ENCODE measurements at places on chromosomes 4 and X.

- DNase-seq, result no peak
Measured at GRCh38 chrX:1248331-1249061, 20.1 kb upstream of the CSF2RA start.

- DNase-seq, result no peak
Measured at GRCh38 chr4:93700571-93700970, 128.0 kb upstream of the ATOH1 start.

DNA sequence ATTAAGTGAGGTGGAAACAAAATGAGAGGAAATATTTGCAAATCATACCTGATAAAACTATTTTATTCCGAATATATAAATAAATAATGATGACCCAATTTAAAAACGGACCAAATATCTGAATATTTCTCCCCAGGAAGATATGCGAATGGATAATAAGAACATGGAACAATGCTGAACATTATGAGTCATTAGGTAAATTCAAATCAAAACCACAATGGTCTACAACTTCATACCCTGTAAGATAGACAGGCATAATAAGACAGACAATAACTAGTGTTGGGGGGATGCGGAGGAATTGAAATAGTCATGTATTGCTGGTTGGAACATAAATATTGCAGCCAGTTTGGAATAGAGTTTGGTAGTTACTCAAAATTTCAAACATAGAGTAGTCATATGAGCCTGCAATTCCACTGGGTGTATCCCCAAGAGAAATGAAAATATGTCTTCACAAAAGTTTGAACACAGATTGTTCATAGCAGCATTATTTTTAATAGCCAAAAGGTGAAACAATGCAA is 47.6 kb upstream of the DRP2 start:
- DNase-seq, result no peak

DNA sequence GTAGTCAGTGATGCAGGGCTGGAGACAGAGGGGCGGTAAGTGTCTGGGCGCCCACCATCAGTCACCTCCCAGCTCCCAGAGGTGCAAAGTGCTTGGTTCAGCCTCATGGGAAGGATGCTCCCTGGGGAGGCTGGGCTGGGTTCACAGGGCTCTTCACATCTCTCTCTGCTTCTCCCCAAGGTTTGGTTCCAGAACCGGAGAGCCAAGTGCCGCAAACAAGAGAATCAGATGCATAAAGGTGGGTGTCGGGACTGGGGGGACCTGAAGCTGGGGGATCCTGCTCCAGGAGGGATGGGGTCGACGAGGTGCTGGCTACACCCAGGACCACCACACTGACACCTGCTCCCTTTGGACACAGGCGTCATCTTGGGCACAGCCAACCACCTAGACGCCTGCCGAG is 10.1 kb downstream of the SHOX start:
- DNase-seq, result no peak

GRCh38 chrX:80667967-80668366 is 141.7 kb downstream of the BRWD3 start:
- no peak for DNase-seq

- no peak for DNase-seq
Measured at GRCh38 chr4:10346023-10346422, 111.2 kb downstream of the ZNF518B start.

- DNase-seq, result no peak
Measured at GRCh38 chrX:67587946-67588624, 44.3 kb downstream of the AR start.

- DNase-seq, result no peak
Measured at GRCh38 chr4:125123570-125124109, 191.1 kb upstream of the FAT4 start.

- no peak for DNase-seq
Measured at GRCh38 chr4:75101906-75102786, 169.2 kb downstream of the PARM1 start.

DNA sequence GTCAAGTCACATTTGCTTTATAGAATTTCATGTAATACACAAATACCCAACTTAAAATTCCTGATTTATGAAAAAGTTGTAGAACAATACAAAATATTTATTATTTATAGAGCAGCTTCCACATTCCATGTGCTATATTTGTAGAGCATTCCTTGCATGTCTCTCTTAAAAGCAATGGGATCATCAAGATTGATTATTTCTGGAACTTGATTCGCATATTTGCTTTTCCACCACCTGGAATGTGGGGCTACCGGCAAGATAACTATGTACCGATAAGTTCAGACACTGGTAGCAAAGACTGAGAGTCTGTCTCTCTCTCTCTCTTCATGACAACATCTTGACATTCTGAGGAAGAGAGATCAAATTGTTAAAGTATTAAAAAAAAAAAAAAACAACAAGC is 59.3 kb downstream of the MAPK10 start:
- no peak for DNase-seq

DNA sequence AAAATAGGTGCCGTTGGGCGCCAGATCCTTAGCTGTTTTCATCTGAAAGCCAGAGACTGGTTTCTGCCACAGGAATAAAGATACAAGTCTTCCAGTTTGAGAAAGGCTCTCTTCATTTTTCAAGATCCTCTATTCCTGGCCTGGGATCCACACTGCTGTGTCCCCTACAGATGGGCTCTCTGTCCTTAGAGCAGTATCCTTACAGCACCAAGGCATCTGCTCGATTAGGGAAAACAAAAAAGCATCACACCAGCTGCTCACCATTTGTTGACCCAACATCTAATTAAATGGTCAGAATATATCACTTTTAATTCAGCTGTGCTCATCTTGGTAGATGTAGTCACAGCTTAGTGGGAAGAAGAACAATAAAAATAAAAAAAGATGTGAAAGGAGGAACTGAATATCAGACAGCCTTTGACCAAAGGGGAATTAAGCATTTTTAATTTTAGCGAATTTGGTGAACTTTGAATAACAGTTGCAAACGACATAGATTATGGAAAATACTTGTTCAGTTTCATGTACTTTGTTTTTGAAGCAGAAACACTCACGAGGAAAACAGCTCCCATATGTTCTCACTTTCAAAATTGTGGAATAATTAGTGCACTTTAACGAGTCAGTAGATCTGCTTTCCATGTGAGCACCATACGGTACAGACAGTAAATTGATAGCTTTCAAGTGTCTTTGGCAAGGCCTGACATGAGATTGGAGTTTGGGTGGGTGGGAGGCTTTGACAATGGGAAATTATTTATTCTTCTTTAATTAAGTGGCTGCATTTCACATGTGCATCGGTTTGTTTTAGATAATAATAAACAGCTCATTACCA is 148.4 kb upstream of the CLNK start:
- DNase-seq, result peak; percentile 94

GRCh38 chr4:123676071-123676889 is 279.7 kb downstream of the SPRY1 start:
- DNase-seq, result no peak

GRCh38 chrX:311156-312129 is 7.2 kb downstream of the GTPBP6 start:
- DNase-seq, result no peak

DNA sequence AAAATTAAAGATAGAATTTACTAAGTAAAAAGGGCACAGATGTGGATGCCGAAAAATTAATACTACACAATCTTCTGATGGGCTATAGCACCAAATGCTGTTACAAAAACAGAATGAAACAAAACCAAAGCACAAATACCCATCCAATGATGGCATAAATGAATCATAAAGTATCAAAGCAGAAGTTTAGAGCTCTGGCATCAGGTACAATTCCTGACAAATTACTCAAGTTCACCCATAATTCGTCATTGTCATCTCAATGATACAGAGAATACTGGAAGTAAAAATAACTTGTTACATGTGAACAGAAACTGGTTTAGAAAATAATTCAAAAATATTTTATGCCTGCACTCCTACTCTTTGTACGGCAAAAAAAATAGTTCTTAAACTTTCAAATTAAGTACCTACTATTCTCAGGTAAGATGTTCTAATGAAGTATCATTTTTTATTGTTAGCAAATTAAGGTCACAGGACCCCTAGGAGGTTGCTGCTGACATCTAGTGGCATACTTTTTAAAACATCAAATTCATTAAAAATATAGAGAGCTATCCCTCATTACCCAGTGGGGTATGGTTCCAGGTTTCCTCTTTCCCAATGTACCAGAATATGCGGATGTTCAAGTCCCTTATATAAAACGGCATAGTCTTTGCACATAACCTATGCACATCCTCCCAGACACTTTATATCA is 126.1 kb downstream of the INPP4B start:
- DNase-seq, result peak; percentile 5

DNA sequence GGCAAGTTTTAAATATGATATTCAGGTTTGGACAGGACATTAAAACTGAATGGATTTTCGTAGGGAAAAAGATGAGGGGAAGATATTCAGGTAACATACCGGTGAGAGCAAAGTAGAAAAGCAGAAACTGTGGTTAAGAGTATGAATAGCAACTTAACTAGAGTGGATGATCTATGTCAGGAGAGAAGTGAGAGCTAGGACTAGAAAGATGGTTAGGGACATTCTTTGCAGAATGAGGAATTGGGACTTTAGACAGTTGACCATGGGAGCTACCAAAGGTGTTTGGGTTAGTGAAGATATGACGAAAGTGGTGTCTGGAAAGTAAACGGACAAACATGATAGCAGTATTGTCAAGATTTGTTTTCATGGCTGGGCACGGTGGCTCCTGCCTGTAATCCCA is 45.2 kb downstream of the ANXA5 start:
- no peak for DNase-seq
